ENCODE measurements at places on chromosomes 6 and 20. TPM values are rescaled to one million over a fixed set of nuclear protein-coding genes. Genes with fewer than 3 reads are reported as not detected.

The TMEM151B gene
- not detected for total RNA-seq

The PTCRA gene
- total RNA-seq, result not detected

The MAP3K7 gene
- 27.6 TPM for total RNA-seq

The MYCT1 gene
- total RNA-seq, result 0.13 TPM

The IRAK1BP1 gene
- 3.2 TPM for total RNA-seq

The SNAP91 gene
- not detected for total RNA-seq

The AVP gene
- not detected for total RNA-seq

The TBC1D32 gene
- total RNA-seq, result 7.9 TPM

The GABRR2 gene
- total RNA-seq, result under 0.01 TPM

The MAPK13 gene
- total RNA-seq, result 95.6 TPM

The SPO11 gene
- total RNA-seq, result not detected

All from bronchial epithelial cell (primary cell).